ENCODE measurements at places on chromosomes 13 and 19.

DNA sequence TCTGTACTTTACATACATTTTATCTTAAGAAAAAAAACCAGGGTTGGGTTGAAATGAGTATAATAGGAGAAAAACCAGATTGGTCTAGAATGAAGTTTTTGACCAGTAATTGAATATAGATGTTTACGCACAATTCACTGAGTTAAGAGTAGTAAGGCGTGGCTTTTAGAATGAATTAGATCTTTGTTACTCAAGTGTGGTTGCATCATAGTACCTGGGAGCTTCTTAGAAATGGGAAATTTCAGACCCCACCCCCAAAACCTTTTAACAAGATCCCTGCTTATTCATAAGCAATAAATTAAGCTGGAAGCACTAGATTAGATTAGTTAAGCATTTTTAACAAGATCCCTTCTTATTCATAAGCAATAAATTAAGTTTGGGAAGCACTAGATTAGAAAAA, 28.7 kb upstream of the LMO7 start:
- no peak for DNase-seq

GRCh38 chr13:45209229-45209628, 8.4 kb upstream of the KCTD4 start:
- no peak for DNase-seq

GRCh38 chr19:16654627-16655026, 5.3 kb downstream of the SMIM7 start:
- DNase-seq, result no peak

DNA sequence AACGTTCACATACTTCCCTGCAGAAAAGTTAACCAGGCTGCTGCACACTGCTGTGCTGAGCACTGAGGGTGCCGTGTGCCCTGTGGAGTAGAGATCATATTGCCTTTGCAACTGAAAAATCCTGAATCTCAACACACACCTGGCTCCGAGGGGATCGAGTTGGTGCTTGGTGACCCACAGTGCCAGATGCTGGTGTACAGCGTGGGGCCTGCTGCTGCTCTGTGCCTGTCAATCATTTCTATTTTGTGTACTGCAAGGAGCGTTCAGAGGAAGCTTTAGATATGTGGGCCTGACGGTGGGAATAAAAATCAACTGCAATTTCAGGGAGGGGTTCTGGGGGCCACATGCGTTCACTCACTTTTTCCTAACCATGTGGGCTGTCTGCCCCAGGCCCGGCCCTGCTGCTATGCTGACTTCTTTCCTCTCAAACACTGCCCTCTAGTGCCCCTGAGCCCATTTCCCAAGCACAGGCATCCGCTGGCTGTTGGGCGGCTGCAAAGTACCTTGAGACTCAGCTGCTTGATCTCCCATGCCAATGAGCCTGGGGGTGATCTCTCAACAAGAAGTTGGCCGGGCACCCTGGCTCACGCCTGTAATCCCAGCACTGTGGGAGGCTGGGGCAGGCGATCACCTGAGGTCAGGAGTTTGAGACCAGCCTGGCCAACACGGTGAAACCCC, 9.7 kb upstream of the LENG8 start:
- DNase-seq, result no peak

DNA sequence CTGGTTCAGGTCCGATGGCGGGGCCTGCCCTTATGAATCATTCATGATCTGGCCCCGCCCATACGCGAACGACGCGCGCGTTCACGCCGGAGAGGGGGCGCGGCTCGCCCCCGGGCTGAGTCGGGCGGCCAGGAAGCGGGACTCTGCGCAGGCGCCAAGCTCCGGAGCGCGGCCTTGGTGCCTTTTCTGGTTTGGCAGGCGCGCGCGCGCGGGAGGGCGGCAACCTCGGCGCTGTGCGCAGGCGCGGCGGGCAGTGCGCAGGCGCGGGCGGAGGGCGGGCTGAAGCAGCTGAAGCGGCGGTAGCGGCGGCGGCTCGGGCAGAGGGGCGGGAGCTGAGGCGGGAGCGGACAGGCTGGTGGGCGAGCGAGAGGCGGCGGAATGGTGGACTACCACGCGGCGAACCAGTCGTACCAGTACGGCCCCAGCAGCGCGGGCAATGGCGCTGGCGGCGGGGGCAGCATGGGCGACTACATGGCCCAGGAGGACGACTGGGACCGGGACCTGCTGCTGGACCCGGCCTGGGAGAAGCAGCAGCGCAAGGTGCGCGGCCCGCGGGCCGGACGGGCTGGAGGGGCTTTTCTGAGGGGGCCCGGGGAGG, at the start of gene ACTN4:
TSS of gene ACTN4 (plus strand) at position 282 of the 598 bp plus-strand sequence. CDS start at position 379, 97 bp downstream.
- DNase-seq, result peak; percentile 100

- no peak for DNase-seq
These were observed 45.7 kb downstream of the ZC3H13 start for GRCh38 chr13:46006688-46007452.

DNA sequence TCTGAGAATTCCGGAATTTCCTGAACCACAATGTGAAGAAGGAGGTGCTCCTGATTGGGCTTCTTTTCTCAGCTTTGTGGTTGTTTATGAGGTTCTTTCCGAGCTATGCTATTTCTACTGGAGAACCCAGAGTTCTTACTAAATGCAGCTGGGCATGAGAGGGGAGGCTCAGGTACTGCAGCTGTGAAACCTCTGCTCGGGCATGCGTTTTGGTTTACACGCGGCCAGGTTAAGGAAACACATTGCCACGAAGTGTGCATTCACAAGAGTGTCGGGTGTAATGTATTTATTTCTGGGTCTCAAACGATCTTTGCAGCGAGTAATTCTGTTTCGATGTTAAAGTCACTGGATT, 661 bp upstream of the MIR17HG start:
- DNase-seq, result peak; percentile 5

DNA sequence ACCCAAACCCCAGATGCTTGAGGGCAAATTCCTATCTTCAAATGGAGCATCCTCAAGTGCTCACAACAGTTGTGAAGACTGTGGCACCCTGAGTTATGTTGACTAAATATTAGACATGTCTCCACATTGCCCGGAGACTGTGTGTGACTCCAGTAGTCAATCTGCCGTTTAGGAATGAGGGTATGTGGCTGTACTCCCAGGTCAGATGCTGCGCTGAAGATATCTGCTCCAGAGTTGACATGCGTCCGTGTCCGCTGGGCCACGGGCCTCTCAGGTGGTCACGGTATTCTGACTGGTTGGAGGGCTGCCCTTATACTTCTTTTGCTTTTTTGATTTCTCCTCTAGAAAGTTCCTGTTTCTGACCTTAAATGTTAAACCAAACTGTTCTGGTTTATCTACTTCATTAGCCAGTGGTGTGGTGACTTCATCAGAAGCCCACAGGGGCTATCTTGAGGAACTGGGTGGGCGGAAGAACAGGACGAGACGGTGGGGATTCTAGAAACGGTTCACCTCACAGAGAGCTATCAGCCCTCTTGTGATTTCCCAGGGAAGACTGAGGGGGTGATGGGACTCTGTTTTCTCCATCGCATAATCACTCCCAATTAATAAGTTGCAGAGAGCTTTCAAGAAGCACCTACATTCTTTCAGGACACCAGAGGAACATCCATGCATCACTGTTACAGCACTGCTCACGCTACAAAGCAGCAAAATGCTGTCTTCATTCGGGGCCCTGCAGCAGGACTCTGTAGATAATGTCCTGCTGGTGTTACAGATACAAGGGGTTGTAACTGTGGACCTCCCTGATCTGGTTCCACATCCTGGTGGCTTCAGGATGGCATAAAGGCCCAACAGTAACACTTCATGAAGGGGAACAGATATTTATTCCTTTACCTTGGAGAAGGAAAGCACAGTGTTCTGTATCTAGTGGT, 1.3 kb upstream of the LCP1 start:
- no peak for DNase-seq

- no peak for DNase-seq
These were observed 32.8 kb downstream of the TNFSF13B start for GRCh38 chr13:108302279-108302678.

GRCh38 chr19:22422211-22422610, at the start of gene ZNF98:
Gene ZNF98, minus strand, starts transcription at chr19:22422346. Its CDS starts 122 bp downstream, at chr19:22422224.
- DNase-seq, result no peak

GRCh38 chr13:29503041-29503837, 92.2 kb downstream of the SLC7A1 start:
- no peak for DNase-seq

DNA sequence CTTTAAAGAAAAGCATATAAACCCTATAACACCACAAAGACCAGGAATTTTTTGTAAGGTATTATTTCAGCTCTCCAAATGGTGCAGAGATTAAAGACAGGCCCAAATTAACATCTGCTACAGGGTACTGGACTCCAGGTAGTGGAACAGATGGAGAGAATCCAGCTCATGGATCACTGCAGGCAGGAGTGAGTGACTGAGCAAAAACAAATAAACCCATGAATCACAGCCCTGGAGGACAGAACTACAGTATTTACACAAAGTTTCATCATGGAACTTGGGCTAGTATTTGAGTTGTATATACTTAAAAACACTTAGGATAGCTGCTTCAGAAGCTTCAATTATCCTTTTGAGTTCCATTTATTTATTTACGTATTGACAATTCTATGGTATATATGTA, 132.8 kb upstream of the SPRY2 start:
- no peak for DNase-seq

- DNase-seq, result no peak
These were observed 480 bp downstream of the GPR108 start for GRCh38 chr19:6736917-6737283.

GRCh38 chr19:45474606-45475521, 7.1 kb downstream of the FOSB start:
- peak; percentile 25 for DNase-seq

GRCh38 chr13:42041684-42042035, 6.8 kb upstream of the DGKH start:
- no peak for DNase-seq

GRCh38 chr19:47056411-47056810, 8.0 kb upstream of the TMEM160 start:
- no peak for DNase-seq

DNA sequence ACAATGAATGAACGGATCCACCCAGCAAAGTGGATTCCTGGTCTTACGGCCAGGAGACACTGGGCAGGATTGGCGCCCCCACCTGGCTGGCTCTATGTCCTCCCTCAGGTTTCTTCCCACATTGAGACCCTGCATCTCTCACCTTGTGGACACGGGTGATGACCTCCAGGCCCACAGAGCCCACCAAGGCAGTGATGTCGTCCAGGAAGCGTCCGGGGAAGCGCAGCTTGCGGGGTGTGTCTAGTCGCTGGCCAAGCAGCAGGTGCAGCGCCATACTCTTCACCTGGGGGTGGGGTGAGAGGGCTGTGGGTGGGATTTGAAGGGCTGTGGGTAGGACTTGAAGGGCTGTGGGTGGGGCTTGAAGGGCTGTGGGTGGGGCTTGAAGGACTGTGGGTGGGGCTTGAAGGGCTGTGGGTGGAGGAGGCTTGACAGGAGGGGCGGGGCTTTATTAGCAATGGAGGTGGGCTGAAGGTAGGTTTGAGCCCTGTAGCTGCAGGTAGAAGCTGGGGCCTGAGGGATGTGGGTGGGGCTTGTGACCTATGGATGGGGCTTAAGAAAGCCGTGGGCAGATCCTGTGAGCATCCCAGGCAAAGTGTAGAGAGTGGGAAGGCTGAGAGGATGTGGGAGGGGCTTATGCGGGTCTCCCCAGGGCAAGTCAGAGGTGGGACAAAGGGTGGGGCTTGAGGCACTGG, 12.1 kb upstream of the ANGPTL8 start:
- no peak for DNase-seq

GRCh38 chr19:13262450-13262849, 112.2 kb downstream of the IER2 start:
- no peak for DNase-seq

GRCh38 chr13:111488486-111489132, 168.2 kb downstream of the TEX29 start:
- DNase-seq, result no peak

GRCh38 chr19:35251456-35251855, 2.7 kb downstream of the LSR start:
- no peak for DNase-seq

- no peak for DNase-seq
These were observed 15.1 kb upstream of the N4BP2L2 start for GRCh38 chr13:32553720-32554119.

GRCh38 chr13:32790731-32791130, 204.5 kb downstream of the PDS5B start:
- no peak for DNase-seq

DNA sequence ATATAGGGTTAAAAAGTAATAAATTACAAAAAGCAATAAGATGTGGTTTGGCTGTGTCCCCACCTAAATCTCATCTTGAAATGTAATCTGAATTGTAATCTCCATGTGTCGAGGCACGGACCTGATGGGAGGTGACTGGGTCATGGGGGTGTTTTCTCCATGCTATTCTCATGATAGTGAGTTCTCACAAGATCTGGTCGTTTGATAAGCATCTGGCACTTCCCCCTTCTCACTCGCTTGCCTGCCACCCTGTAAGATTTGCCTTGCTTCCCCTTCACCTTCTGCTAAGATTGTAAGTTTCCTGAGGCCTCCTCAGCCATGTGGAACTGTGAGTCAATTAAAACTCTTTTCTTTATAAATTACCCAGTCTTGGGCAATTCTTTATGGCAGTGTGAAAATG, 577.4 kb downstream of the TBC1D4 start:
- no peak for DNase-seq

- no peak for DNase-seq
These were observed 75.4 kb downstream of the PTPRS start for GRCh38 chr19:5265260-5265659.

DNA sequence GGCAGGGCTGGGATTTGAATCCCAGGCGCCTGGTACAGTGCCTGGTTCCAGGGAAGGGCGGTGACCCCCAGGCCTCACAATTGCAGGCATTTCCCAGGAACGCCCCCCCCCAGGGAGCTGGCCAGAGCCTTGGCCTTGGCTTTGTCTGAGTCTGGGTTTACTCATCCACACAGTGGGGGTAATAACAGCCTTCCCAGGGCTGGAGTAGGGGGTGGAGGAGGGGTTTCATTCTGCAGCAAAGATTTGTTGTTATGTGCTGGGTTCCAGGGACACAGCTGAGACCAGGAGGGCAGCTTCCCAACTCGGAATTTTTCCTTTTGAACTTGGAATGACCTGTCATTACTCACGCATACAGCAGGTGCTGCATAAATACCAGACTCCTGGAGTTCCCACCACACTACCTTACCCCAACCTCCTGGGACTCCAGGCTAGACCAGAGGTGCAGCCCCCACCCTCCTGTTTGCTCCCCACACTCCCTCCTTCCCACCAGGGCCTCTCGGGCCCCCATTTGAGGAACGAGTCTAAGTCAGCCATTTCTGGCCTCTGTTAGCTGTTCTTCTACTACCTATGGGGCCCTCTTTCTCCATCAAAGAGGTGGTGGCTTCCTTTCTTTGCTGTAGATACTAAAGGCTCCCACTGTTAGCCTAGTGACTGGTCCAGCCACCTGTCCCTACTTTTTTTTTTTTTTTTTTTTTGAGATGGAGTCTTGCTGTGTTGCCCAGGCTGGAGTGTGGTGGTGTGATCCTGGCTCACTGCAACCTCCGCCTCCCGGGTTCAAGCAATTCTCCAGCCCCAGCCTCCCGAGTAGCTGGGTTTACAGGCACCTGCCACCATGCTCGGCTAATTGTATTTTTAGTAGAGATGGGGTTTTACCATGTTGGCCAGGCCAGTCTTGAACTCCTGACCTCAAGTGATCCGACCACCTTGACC, 1.6 kb upstream of the ADAMTS10 start:
- no peak for DNase-seq
